ENCODE measurements at places on chromosomes 6 and 20.

- DNase-seq, result no peak
These were observed 283.7 kb downstream of the DHX35 start for GRCh38 chr20:39245685-39246311.

DNA sequence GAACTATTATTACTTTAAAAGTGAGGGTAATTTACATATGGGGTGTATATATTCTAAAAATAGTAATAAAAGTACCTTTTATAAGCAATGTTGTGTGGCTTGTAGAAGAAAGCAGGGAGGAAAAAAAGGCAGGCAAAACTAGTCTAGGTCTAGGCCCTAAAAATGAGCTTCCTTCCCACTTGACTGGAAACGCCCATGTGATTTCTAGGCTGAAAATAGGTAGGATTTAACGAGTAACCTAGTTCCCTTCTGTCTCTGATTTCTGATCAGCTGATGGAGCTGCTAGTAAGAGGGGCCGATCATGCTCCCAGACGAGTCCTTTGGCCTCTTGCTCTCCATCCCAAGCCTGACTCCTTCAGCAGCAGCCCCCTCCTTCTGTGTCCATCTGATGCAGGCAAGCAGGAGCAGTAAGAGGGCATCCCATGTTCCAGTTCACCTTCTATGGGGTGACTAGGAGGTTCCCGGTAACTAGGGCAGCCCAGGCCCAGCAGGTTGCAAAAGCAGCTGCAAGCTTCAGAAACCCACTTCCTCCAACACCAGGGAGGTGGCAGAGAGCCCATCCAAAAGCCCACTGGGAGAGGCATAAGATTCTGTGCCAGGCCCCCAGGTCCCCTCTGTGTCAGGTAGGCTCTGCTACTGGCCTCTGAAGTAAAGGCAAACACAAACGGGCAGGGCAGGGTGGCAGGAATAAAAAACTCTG, 24.4 kb downstream of the TBC1D20 start:
- no peak for DNase-seq

DNA sequence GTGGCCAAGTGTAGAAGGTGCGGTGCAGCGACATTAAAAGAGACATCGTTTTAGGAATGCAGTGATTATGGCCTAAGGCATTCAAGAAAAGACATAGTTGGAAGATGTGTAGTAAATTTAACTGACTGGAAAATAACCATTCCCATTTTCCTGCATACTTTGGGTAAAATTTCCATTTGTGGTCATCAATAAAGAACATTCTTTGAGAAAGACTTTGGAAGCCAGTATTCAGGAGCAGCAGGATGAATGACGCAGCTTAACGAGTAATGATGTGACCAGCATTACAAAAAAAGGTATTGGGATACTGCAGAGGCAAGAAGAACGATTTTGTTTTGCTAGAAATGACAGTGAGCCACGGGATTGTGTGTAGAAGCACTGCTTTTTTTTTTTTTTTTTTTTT, 7.0 kb upstream of the RWDD1 start:
- DNase-seq, result no peak

DNA sequence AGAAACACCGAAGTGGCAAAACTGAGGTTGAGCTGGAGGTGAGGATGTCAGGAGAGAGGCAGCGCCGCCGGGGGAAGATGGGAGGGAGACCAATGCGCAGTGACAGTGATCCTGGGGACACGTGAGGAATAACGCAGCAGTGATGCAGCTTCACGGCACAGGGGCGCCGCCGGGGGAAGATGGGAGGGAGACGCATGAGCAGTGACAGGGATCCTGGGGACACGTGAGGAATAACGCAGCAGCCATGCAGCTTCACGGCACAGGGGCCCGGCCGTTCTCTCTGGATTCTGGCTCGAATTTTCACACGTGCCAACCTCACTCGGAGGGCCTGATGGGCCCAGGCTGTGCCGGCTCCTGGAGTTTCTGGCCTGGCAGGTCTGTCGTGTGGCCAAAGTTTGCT, 94.7 kb downstream of the SMOC2 start:
- no peak for DNase-seq

DNA sequence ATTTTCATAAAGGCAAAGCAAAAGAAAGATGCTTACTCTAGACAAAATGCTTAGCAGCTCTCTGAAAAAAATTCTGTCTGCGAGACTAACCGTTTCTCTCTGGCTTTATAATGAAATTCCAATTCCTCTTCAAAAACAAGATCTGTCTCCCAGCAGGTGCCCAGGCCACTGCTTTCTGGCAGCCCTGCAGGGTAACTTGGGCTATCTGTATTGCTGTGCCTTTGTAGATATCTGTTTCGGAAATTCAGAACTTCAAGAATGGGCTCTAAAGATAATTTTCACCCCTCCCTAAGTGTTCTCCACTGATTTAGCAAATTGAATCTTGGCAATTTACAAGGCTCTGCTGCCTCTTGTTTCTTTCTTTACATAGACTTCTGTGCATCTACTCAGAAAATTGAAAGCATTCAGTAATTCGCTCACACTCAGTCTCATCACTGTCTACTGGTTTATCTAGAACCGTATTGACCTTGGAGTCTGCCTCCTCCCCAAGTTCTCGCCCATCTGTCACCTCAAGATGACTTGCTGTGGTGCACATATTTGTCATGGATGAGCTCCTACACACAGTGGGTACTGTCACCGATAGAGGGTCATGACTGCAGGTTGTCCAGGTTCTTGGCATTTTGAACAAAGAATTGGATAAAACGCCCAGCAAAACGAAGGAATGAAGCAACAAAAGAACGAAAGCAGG, 26.4 kb upstream of the FABP7 start:
- DNase-seq, result no peak

Data from inflammatory macrophage (primary cell).